ENCODE measurements at places on chromosomes 2 and 18. TPM values are rescaled to one million over a fixed set of nuclear protein-coding genes. Genes with fewer than 3 reads are reported as not detected.

MAL gene
- 368 TPM for polyA plus RNA-seq

- DNase-seq = no peak
Measured at GRCh38 chr2:226155093-226155875, 644.3 kb downstream of the IRS1 start.

PLCD4 gene
- polyA plus RNA-seq = 7.1 TPM

ZBTB7C gene
- polyA plus RNA-seq = 17.1 TPM

XIRP2 gene
- 0.06 TPM for polyA plus RNA-seq

NT5C1B gene
- 1.1 TPM for polyA plus RNA-seq

DNA sequence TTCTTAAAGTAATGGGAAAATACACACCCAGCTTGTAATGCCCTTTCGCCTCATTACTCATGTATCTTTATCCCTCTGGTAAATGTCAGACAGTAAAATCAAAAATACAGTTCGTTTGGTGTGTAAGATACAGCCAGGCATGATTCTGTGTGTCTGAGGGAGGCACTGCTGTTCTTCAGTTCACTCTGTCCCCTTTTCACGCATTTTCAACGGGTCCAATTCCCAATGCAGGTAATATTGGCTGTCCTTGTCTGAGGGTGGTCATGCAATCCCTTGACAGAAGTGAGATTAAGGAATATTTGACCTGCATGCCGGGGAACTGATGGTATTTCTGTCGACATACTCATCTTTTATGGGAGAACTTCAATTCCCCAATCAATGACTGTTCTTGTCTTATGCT lies 587.2 kb upstream of the NXPH2 start:
- no peak for DNase-seq

- no peak for DNase-seq
Measured at GRCh38 chr2:186919296-186919695, 70.3 kb upstream of the ZSWIM2 start.

GRCh38 chr18:24734058-24734457 lies 273.6 kb downstream of the HRH4 start:
- DNase-seq = no peak

IGFBP2 gene
- 196 TPM for polyA plus RNA-seq

DNA sequence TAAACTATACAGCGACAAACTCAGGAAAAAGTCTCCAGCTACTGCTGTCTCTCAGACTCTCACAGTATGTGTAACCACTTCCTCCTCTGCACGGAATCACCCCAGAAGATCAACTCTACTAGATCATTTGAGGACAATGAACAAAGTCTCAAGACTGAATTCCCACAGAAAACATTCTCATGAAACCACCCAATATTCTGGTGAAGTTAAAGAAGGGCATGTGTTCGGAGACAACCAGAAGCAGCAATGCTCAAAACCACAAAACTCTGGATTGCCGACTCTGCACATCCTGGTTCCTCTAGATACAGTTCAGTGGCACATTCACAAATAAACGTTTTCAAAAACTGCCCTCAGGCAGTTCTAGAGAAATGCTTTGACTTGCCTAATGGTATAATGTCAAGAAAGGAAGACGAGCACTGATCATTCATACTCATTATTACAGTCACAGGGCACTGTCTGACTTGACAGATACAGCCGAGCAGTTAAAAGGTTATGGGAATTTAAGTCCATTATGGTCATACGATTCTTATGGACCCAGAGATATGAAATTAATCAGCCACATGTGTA lies 91.9 kb upstream of the STK17B start:
- DNase-seq = no peak

GRCh38 chr2:43927442-43927841 lies 68.3 kb downstream of the LRPPRC start:
- no peak for DNase-seq

- no peak for DNase-seq
Measured at GRCh38 chr18:21453511-21453901, 147.0 kb downstream of the ESCO1 start.

- DNase-seq = no peak
Measured at GRCh38 chr2:19675003-19675629, 226.7 kb downstream of the TTC32 start.

DNA sequence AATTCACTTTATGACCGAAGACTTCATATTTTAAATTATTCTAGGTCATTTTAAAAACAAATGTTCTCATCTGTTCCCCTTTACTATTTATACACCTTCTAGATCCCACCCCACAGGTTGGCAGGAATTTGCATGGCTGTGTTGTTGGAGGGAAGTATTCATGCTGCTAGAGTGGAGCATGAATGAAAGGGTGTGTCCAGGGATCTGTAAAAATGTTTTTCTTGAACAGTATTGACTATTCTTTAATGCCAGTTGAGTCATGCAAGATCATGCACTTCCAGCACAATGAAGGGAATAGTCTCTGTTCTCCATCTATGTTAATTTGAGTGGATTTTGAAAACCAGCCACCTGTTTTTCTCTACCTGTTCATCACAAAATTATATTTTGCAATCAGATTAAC lies 52.0 kb upstream of the COL3A1 start:
- DNase-seq = no peak

WDR33 gene
- 55.6 TPM for polyA plus RNA-seq

GRCh38 chr2:136112317-136113208 lies 5.4 kb downstream of the CXCR4 start:
- no peak for DNase-seq

EPHA4 gene
- polyA plus RNA-seq = 64.7 TPM

- DNase-seq = peak; percentile 34
Measured at GRCh38 chr2:39059366-39059952, 61.4 kb downstream of the SOS1 start.

- no peak for DNase-seq
Measured at GRCh38 chr18:49817947-49818346, 4.6 kb upstream of the ACAA2 start.

- no peak for DNase-seq
Measured at GRCh38 chr2:235325151-235325550, 168.7 kb upstream of the AGAP1 start.

- no peak for DNase-seq
Measured at GRCh38 chr2:34545486-34546136, 946.5 kb upstream of the FAM98A start.

- DNase-seq = peak; percentile 31
Measured at GRCh38 chr18:57353940-57354461, 1.6 kb downstream of the ST8SIA3 start.

C2orf74 gene
- polyA plus RNA-seq = 41.0 TPM

DSG1 gene
- polyA plus RNA-seq = 0.05 TPM

GRCh38 chr18:75395137-75395536 lies 32.4 kb downstream of the SMIM21 start:
- no peak for DNase-seq

DNA sequence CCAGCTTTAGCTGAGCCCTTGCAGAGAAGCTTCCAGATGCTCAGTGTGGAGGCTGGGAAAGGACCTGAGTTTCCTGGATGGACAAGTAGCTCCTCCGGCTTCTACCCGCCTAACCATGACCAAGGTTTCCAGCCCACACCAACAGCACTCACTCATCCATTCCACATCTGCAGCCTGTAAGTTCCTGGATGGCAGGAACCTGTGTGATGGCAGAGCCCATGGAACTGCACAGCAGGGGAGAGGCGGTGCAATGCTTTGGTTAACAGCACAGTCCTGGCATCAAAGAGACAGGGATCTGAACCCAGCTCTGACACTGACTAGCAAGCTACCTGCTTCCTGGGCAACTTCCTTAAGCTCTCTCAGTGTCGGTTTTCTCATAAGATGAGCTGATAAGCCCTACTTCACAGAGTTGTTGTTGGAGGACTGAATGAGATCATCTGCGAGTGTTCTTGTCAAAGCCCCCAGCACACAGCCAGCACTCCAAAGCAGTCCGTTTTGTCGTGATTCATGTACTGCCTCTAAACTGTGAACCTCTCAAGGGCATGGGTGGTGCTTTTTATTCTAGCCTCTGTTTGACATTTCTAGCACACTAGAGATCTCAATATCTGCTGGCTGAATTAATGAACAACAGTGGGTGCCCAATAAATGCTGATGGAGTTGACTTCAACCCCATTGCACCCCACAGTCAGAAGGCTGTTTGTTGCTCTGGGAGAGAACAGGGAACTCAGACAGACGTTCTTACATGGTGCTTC lies 41.6 kb upstream of the OTOF start:
- DNase-seq = no peak

- DNase-seq = no peak
Measured at GRCh38 chr18:13120983-13121441, 97.5 kb upstream of the LDLRAD4 start.

CLK1 gene
- 315 TPM for polyA plus RNA-seq

ANKRD53 gene
- 1.0 TPM for polyA plus RNA-seq

ZCCHC2 gene
- polyA plus RNA-seq = 12.7 TPM

CRYGD gene
- not detected for polyA plus RNA-seq

- no peak for DNase-seq
Measured at GRCh38 chr18:69992776-69993175, 45.1 kb upstream of the CD226 start.

GRCh38 chr2:159925975-159926374 lies 128.0 kb upstream of the CD302 start:
- DNase-seq = no peak

DNA sequence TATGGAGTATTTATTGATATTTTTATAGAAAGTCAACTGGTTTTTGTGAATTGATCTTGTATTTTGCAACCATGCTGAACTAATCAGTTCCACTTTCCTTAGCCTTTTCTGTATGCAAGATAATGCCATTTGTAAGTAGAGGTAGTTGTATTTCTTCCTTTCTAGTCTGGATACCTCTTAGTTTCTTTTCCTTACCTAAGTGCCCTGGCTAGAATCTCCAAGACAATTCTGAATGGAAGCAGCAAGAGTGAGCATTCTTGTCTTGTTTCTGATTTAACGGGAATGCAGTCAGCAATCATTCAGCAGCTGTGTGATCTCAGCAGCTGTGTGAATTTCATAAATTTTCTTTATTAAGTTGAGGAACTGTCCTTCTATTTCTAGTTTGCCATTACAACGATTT lies 73.4 kb downstream of the NRXN1 start:
- DNase-seq = no peak

DNA sequence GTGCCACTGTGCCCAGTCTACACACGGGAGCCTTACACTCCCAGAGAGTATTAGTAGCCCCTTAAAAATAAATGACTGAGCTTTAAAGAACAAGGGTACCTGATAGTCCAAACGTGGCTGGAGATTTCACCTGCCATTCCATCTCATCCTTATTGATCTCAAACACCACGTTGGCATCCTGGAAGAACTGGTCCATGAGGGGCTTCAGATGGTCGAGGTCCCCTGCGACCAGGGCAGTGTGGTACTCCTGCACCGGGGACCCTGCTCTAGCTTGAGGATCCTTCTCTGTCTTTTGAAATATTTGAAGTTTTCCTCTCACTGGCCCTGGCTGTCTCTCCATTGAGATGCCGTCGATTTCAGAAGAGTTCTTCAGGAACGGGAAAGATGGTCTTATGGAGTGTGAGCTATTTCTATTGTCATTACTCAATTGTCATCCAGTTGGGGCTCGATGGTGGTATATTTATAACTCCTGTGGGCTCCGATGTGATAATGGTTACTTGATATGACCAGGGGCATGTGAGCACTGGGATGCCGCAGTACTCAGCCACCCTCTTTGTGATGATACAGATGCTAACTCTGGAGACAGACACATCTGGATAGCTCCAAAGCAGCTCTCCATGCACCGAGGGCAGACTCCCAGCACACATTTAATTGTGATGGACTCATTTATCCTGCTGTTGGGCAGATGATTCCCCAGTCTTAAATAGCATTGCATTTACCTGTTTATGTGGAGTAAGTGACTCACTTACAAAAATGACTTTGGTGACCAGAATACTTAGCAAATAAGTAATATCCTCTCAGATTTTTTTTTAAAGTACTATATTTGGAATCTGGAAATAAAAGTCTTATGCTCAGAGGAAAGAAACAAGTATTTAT lies 22.8 kb downstream of the ASB18 start:
- no peak for DNase-seq

SCG2 gene
- polyA plus RNA-seq = 1.5 TPM

- DNase-seq = no peak
Measured at GRCh38 chr2:50754514-50754913, 277.4 kb downstream of the NRXN1 start.

GRCh38 chr2:186639939-186640338 lies 50.1 kb downstream of the ITGAV start:
- DNase-seq = no peak

DNA sequence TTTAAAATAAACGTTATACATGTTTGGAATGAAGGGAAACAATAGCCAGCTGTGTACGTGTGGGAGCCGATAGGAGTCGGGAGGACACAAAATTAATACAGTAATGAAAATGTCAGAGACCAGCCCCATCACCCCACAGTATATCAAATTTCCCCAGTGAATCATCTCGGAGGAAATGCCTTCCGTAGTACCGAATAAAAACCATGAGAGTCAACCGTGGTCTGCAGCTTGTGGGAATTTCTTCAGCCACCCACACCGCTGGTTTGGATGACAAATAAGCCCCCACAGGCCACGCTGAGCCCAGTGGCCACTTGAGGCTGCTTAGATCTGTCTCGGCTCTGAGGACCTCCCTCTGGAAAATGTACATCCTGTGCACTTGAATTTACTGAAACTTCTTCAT lies 133.7 kb downstream of the COL6A3 start:
- DNase-seq = no peak

RNF103 gene
- 31.7 TPM for polyA plus RNA-seq

GRCh38 chr2:55159037-55159651 lies 72.9 kb downstream of the CLHC1 start:
- DNase-seq = no peak

VWA3B gene
- 0.37 TPM for polyA plus RNA-seq

All from left renal cortex interstitium (tissue), 4 donors.